Hematopoietic multipotent progenitor cell treated with erythropoietin and hydrocortisone succinate and interleukin-3 and kit ligand, for 6 days (in vitro differentiated cells): ENCODE measurements at places on chromosomes 4 and X.

DNA sequence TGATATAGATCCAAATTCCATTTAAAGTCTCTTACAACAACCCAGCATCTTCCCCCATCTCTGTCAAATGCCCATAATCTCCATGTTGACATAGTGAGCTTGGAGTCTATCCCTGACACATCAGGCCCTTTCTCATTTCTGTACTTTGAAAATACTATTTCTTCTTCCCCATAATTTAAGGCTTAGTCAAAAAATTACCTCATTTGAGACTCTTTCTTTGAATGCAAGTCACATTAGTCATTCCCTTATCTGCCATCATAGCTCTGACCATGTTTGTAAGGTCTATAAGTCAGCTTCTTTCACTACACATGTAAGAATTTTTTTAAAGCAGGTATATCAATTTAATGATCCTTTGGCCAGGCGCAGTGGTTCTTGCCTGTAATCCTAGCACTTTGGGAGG lies 99.9 kb downstream of the DDX60 start:
- DNase-seq = no peak

- DNase-seq = no peak
Observed at GRCh38 chrX:6383488-6383887, 151.4 kb downstream of the VCX3A start.

DNA sequence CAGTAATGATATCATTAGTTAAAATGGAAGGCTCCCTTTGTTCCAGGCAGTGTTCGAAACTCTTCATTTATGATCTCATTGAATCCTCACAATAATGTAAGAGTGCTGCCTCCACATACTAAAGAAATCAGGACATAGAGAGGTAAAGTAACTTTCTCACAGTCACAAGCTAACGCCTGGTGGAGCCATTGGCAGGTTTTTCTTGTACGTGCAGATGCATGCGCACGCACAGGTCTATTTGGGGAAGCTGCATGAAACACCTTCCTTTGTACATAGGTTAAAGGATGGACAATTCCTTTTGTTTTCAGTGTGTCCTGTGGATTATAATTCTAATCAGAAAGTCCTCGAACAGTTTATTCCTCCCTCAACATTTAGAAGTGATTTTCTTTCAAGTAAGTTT lies 176.2 kb downstream of the RAPGEF2 start:
- DNase-seq = no peak

GRCh38 chrX:71958281-71958675 lies 47.6 kb downstream of the NHSL2 start:
- no peak for DNase-seq

- DNase-seq = peak; percentile 54
Observed at GRCh38 chrX:102934624-102935023, 2.4 kb upstream of the RAB40AL start.

GRCh38 chr4:188423039-188423438 lies 283.8 kb downstream of the TRIML1 start:
- DNase-seq = no peak

DNA sequence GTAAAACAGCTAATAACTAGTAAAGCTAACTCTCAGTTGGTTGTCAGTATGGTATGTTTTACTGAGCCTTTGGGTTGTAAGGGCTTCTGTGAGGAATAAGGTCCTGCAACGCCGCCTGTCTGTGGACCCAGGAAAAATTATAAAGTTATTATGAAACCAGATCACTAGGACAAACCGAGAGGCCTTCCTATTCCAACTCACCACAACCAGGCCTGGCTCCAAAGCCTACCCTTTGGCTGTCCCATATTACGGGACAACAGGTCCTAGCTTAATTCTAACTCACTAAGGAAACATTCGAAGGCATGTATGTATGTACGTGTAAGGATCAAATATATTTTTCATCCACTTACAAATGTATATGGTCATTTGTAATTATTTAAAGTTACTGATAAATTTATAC lies 1.4 kb downstream of the ANKRD17 start:
- DNase-seq = peak; percentile 93

GRCh38 chr4:164946810-164947209 lies 30.6 kb downstream of the TRIM61 start:
- DNase-seq = no peak

GRCh38 chr4:184503869-184504300 lies 29.5 kb upstream of the IRF2 start:
- peak; percentile 21 for DNase-seq

DNA sequence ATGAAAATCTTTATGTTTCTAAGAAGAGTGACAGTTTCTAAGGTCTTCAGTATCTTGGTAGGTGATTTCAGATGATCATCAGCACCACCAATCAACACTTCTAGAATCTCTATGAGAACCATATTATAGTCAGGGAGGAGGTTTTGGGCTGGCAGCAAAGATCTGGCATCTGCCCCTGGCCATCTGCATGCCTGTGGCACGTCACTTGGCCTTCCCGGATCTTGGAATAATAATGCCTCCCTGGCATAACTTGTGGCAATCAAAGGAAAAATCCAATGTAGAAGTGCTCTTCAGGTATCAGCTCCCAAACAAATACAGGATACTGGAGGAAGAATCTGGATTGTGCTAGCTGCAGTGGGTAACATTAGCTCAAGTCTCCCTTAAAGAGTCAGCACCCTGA lies 57.3 kb downstream of the RASL11B start:
- no peak for DNase-seq

GRCh38 chrX:154541896-154542722 lies 4.5 kb downstream of the G6PD start:
- peak; percentile 93 for DNase-seq

DNA sequence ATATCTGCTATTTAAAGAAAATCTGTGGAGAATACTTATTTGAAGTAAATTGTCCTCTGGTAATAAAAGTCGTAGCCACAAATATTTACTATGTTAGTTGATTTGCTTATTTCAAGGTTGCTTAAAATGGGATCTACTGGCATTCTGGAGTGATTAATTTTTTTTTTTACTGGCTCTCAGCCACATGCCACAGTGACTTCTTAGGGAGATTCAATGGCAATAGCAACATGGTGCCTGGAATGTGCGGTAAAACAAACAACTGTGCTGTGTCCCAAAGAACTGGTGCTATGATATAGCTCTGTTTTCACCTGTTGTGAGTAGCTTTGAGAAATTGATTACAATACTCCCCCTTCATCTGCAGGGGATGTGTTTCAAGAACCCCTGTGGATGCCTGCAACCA lies 324.3 kb downstream of the GPAT3 start:
- DNase-seq = no peak

- DNase-seq = no peak
Observed at GRCh38 chr4:108612365-108612764, 8.0 kb upstream of the RPL34 start.

GRCh38 chrX:72101597-72102037 lies 30.1 kb downstream of the RTL5 start:
- no peak for DNase-seq

- peak; percentile 14 for DNase-seq
Observed at GRCh38 chrX:134236626-134237614, at the start of gene CCDC160. CCDC160 (plus strand) TSS chrX:134237182; CDS start chrX:134244801, 7,619 bp downstream.

- DNase-seq = no peak
Observed at GRCh38 chrX:19862634-19863211, 24.7 kb downstream of the SH3KBP1 start.

DNA sequence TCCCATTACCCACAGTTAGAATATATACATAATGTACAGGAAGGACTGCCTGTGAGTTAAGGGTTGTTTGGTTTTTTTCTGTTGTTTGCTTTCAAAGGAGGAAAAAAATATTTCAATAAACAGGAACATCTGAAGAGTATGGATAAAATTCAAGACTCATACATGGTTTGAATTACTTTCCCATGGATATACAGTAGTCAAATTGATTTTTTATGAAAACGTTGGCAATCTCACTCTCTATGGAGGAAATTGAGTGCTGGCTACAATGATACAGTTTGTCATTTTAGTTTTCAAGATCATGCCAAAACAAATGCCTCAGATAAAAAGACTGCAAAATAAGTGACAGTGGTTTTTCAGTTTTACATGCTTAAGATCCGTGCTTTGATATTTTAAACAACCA lies 116.6 kb downstream of the SH3RF1 start:
- DNase-seq = no peak

- no peak for DNase-seq
Observed at GRCh38 chr4:81833576-81833975, 361.9 kb upstream of the RASGEF1B start.

GRCh38 chr4:132218406-132218805 lies 930.7 kb upstream of the PCDH10 start:
- no peak for DNase-seq

DNA sequence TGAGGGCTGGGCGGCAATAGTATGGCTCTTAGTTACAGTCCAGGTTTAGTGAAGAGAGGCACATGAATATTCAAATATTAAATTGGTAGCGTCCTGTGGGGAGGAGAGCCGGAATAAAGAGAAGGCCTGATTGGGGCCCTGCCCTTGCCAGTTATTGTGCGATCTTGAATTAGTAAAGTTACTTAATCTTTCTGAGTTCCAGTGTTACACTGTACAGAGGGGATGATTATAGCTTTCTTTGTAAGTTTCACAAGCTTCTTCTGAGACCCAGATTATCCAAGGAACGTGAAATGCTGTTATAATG lies 1.2 kb downstream of the METAP1 start:
- DNase-seq = peak; percentile 60

DNA sequence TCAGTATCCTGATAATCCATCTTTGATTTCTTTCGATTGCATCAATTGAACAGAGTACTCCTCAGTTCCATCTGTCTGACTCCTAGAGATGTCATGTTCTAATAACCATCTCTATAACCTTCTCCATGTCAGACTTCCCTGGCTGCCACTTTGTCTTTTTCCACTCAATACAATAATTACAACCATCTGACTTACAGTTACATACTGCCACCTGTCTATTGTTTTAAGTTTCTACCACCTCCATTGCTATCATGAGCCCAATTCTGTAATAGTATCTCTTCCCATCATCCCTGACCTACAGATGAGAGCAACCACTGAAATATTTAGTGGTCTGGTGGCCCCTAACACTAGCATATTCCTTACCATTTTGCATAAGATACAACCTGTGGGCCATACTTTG lies 439.2 kb upstream of the FAM47C start:
- DNase-seq = no peak

- peak; percentile 83 for DNase-seq
Observed at GRCh38 chrX:47637546-47638195, 7.9 kb upstream of the CFP start.

DNA sequence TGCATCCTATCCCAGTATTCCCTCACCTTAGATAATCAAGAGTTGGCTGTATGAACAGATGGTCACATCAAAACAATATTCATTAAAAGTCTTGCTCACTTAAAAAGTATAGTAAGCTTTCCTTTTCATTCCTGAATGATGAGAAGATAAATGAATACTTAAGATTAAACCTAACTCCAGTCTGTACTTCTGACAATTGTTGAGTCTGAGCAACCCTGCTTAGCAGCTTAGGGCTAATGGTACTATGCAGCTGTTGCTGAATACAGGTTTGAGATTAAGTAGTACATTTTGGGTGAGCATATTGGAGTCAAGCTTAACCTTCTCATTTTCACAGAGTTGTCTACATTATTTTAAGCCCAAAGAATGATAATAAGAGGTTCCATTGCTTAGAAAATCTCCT lies 121.7 kb upstream of the ETNPPL start:
- DNase-seq = no peak

DNA sequence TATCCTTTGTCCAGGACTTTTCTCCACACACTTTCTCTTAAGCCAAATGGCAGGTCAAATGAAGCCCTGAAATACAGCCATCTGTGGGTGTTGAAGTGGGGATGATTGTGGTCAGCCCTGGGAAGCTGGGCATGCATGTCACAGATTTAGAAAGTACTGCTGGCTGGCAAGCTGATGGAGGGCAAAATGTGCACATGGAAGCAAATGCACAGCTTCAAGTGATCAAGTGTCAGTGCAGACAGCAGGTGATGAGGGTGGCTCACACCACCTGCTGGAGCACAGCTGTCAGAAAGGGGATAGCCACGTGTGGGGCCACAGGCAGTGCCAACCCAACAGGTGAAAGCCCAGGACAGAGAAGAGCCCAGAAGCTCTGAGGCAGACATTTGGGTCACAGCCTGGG lies 40.3 kb upstream of the ATXN3L start:
- DNase-seq = no peak

GRCh38 chr4:163171590-163171989 lies 4.9 kb upstream of the NAF1 start:
- DNase-seq = no peak

DNA sequence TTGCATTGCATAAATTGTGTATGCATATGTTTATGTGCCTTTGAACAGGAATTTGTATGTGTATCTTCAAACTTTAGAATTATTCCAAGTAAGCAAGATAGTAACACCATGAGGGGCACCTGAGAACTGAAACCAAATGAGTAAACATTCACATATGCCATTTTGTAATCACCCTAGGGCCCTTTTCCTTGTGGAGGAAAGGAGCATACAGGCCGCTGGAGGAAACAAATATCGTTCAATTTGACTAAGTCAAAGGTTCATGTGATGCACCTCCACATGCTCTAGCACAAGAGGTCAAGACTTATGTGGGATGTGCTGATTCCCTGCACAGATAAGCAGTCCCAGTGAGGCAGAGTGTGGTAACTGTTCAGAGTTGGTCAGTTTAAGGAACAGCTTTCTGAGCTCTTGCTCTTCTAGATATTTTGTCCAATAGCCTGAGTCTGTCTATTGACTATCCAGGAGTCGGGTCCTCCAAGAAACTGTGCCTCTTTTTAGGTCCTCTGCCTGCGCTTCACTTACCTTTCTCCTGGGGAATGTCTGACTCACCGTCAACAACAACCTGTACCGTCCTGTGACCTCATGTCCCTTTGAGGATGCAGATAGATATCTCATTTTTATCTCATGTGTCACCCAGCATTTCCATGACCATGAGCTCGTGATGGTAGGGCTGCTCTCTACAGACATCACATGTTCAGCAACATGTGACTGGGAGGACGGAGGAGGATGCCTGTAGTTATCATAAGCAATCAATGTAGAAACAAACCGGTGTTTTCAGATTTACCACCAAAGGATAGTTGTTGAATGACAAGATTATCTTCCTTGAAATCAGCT lies 196.9 kb downstream of the NWD2 start:
- no peak for DNase-seq

GRCh38 chr4:154364066-154364845 lies 127.3 kb downstream of the DCHS2 start:
- DNase-seq = no peak

DNA sequence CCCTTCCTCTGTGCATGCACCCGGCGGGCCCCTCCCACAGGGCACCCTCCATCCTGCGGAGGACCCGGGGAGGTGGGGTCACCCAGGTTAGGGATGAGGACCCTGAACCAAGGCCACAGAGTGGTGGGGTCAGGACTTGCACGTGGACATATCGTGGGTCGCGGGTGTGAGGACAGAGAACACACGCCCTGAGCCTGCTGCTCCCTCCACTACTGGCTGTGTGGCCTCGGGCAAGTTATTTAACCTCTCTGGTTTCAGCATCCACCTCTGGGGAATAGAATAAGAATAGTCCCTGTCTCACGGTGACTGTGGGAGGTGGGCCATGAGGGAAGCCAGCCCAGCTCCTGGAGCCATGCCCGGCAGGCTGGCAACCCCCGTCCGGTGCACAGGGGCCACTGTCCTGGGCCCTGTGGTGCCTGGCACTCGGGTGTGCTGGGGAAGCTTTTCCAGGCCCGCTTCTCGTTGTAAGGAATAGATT lies 5.1 kb downstream of the PSAPL1 start:
- DNase-seq = no peak
